Left lung (tissue), 14 donors: ENCODE measurements at places on chromosomes 7 and 10. TPM values are rescaled to one million over a fixed set of nuclear protein-coding genes. Genes with fewer than 3 reads are reported as not detected.

TFEC gene
- polyA plus RNA-seq: 1.2 TPM

SUV39H2 gene
- 17.4 TPM for polyA plus RNA-seq

WNT2 gene
- polyA plus RNA-seq: 154 TPM

CRHR2 gene
- 0.28 TPM for polyA plus RNA-seq

PDZD7 gene
- 0.48 TPM for polyA plus RNA-seq

CAMK2G gene
- 44.5 TPM for polyA plus RNA-seq

CHN2 gene
- 3.8 TPM for polyA plus RNA-seq

GRCh38 chr10:24664991-24665390 is 58.7 kb downstream of the ARHGAP21 start:
- H3K4me3 ChIP-seq: no peak overlapping the region
- peaks cover 6% of the 10 kb centered on the region for H3K36me3 ChIP-seq
- DNase-seq: no peak
- no peaks in the 10 kb centered on the region for H3K27me3 ChIP-seq
- H3K27ac ChIP-seq: no peak overlapping the region

GRCh38 chr7:75896803-75897327 is 18.0 kb downstream of the RHBDD2 start:
- DNase-seq: no peak
- H3K27ac ChIP-seq: no peak overlapping the region
- H3K4me1 ChIP-seq: peaks cover 11% of the 10 kb centered on the region
- H3K36me3 ChIP-seq: no peaks in the 10 kb centered on the region
- no peak overlapping the region for H3K4me3 ChIP-seq
- no peaks in the 10 kb centered on the region for H3K27me3 ChIP-seq

DNA sequence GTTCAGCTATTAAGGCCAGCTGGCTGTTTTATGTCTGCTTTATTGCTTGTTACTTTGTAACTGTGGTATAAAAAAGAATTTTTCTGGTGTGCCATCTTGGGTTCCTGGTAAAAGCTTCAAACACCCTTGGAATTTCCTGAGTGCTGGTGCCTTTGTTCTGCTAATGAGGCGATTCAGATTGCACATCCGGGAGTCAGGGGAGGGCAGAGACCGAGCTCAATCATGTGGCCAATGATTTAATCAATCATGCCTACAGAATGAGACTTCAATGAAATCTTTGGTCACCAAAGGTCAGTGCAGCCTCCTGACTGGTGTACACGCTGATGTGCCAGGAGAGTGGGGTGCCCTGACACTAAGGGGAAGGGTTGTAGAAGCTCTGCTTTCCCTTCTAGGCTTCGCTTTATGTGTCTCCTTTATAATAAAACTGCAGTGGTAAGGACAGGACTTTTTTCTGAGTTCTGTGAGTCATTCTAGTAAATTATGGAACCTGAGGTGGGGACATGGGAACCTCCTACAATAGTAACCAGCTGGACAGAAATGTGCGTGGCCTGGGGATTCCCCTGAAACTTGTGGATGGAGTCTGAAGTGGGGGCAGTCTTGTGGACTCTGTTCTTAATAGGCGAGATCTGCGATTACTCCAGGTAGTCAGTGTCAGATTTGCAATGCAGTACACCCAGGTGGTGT is 69.4 kb upstream of the OGDHL start:
- no peak overlapping the region for H3K27ac ChIP-seq
- H3K4me1 ChIP-seq: no peaks in the 10 kb centered on the region
- H3K36me3 ChIP-seq: no peaks in the 10 kb centered on the region

- H3K36me3 ChIP-seq: no peaks in the 10 kb centered on the region
- H3K27me3 ChIP-seq: no peaks in the 10 kb centered on the region
- peak; percentile 49 for DNase-seq
- peaks cover 47% of the 10 kb centered on the region for H3K4me1 ChIP-seq
- peak within 1 kb of the TSS; percentile 72 for H3K27ac ChIP-seq
Measured at GRCh38 chr7:149773446-149774236, at the start of gene ZNF467. TSS of gene ZNF467 (minus strand) at chr7:149773588. CDS start at chr7:149771032, 2,556 bp downstream.

DNA sequence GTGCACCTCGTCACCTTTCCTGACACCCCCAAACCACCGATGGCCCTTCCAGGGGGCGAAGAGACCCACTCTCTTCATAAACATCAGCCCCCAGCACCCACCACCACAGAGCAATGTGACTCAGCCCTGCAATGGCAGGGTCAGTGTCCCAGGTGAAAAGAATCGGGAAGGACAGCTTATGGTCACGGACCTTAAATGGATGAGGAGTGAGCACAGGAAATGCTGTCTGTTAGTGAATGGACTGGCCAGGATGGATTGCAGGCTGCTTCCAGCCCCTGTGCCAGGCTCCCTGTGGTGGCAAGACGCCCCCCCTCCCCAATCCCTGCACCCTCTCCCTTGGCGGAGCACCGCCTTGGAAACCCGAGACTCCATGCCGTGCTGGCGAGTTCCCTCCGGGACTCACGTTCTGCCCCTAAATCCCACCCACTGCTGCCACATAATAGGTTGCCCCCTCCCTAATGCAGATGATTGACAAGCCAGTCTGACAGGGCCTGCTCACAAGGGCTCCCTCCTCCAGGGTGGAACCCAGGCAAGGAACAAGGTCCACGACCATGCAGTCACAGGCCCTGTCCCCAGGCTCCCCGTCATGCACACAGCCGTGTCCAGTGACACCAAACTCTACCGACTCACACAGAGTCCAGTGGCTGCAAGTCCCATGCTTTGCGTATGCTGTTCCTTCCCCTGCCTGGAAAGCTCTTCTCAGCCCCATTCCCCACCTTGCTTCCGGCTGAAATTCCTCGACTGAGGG is 7.3 kb downstream of the ASB13 start:
- H3K4me3 ChIP-seq: no peak overlapping the region
- no peak for DNase-seq
- H3K27me3 ChIP-seq: no peaks in the 10 kb centered on the region
- H3K27ac ChIP-seq: no peak overlapping the region

GRCh38 chr7:93821463-93821862 is 69.1 kb downstream of the TFPI2 start:
- no peak for DNase-seq
- H3K36me3 ChIP-seq: no peaks in the 10 kb centered on the region
- no peak overlapping the region for H3K4me3 ChIP-seq

DNA sequence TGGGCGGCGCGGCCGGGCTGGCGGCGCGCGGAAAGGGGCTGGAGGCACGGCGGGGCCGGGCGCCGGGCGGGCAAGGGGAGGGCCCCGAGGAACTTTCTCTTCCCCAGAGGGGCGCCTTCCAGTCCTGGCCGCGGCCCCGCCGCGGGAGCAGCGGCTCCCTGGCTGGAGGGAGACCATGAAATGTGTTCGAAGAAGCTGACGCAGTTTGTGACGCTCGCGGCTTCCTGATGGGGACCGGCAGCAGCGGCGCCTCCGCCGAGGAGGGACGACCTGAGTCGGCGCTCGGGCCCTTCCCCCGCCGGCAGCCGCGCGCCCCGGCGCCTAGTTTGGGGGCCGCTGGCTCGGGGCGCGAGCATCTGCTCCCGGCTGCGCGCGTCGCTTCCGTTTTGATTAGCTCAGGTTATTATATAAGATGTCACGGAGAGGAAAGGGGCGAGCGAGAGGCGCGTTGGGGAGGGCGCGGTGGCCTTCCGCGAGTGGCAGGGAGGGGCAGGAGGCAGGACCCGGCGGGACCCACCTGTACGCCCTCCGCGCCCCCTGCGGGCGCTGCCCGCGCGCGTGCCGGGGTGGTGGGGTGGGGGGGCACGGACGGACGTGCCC is 57.1 kb upstream of the PCGF5 start:
- H3K4me3 ChIP-seq: peak overlapping the region; percentile 74
- H3K4me1 ChIP-seq: no peaks in the 10 kb centered on the region
- no peaks in the 10 kb centered on the region for H3K36me3 ChIP-seq
- DNase-seq: peak; percentile 61

DNA sequence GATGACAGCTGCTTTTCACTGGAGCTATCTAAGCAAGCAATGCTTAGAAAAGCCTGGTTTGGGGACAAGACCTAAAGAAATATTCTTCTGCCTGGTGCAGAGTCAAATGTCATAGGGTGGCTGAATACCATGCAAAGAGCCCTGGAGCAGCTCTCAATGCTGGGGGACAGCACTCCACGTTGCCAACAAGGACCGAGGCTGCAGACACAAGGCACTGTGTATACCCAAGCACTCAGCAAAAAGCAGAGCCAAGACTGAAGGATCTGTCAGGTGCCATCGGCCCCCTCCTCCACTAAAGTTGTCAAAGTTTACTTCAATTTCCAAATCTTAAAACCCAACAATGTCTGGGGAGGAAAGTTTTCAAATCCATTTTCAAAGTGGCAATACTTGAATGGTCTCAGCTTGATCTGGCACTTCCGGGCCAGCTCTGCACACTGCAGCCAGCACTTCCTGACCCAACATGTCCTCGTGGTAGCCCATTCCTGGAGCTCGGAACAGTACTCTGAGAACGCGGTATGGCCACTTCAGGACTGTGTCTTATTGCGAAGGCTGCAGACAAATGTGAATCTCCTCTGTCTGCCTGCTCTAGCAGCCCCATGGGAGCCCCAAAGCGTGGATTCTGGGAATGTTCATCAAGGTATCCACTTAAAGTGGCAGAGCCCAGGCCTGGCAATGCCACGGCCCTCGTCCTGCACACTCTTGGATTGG is 191.8 kb downstream of the TNS3 start:
- H3K27me3 ChIP-seq: no peaks in the 10 kb centered on the region
- peaks cover 82% of the 10 kb centered on the region for H3K36me3 ChIP-seq
- H3K4me3 ChIP-seq: no peak overlapping the region
- no peak for DNase-seq
- H3K27ac ChIP-seq: no peak overlapping the region
- H3K4me1 ChIP-seq: no peaks in the 10 kb centered on the region

GRCh38 chr10:47425813-47426419 is 41.8 kb upstream of the ZNF488 start:
- no peak overlapping the region for H3K27ac ChIP-seq
- H3K4me3 ChIP-seq: no peak overlapping the region
- H3K4me1 ChIP-seq: no peaks in the 10 kb centered on the region

- peaks cover 5% of the 10 kb centered on the region for H3K4me1 ChIP-seq
- DNase-seq: peak; percentile 61
- peak within 1 kb of the TSS; percentile 19 for H3K4me3 ChIP-seq
- H3K27me3 ChIP-seq: peaks cover 9% of the 10 kb centered on the region
- H3K27ac ChIP-seq: no peak within 1 kb of the TSS
- H3K36me3 ChIP-seq: no peaks in the 10 kb centered on the region
Measured at GRCh38 chr10:127196282-127197153, at the start of gene INSYN2A. TSS of gene INSYN2A (minus strand) at chr10:127196591. CDS start at chr10:127176395, 20,196 bp downstream.

- H3K27ac ChIP-seq: no peak overlapping the region
- H3K36me3 ChIP-seq: no peaks in the 10 kb centered on the region
- H3K27me3 ChIP-seq: no peaks in the 10 kb centered on the region
- peaks cover 2% of the 10 kb centered on the region for H3K4me1 ChIP-seq
- DNase-seq: no peak
Measured at GRCh38 chr10:74983383-74983782, 128.1 kb upstream of the SAMD8 start.

DNA sequence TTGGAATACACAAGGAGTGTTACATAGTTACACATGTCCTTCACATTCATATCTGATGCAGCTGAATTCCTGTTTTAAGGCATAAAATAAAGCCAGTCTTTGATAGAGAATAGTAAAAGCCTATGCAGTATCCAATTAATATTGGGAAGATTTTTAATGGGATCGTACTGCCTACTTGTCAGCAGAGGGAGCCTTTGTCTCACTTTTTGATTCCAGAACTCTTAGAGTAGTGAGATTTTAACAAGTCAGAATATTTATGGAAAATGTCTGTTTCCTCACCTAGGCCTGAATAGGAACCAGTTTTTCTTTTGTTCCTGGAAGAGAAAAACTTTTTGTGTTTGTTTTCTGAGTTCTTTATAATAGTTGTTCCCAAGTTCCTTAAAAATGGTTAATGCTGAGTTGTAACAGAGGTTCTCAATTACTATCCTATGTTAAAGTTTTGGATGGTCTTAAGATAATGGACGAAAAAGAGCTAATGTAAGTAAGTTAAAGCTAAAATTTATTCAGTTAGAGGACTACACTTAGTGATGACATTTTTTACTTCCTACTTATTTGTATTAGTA is 114.0 kb downstream of the BBS9 start:
- H3K27ac ChIP-seq: no peak overlapping the region
- no peaks in the 10 kb centered on the region for H3K36me3 ChIP-seq
- H3K4me1 ChIP-seq: no peaks in the 10 kb centered on the region
- no peaks in the 10 kb centered on the region for H3K27me3 ChIP-seq

DNA sequence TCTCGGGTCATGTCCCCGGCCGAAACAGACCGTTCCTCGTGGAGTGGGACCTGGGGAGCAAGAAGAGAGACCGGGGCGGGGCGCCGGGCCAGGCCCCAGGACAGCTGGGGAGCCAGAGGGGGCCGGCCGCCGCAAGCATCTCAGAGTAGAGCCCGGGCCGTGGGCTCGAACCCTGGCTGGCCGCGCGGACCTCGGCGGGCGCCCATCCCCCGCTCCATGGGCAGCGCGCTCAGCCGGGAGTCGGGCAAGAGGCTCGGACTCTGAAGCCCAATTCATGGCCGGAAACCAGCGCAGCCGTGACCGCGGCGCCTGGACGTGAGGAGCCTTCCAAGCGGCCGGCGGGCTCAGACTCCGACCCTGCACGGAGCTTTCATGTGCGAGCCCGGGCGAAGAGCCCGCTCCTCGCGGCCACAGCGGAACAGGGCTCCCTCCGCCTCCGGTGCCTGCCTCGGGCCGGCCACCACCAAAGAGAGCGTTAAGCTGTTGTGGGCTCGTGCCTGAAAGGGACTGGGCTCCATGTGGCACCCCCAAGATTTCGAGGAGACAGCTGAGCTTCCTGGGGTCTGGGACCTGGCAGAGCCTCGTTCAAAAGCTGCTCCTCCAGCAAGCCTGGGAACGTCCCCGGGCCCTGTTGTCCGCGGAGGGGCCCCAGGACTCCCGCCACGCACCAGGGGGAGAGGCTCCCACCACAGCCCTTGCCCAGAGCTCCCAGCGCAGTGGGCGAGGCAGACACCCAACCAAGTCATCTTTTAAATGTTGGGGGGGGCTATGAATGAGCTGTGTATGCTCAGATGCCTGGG is 757 bp upstream of the GRID1 start:
- no peak overlapping the region for H3K27ac ChIP-seq
- peak; percentile 33 for DNase-seq
- peaks cover 8% of the 10 kb centered on the region for H3K4me1 ChIP-seq
- peaks cover 100% of the 10 kb centered on the region for H3K27me3 ChIP-seq

DNA sequence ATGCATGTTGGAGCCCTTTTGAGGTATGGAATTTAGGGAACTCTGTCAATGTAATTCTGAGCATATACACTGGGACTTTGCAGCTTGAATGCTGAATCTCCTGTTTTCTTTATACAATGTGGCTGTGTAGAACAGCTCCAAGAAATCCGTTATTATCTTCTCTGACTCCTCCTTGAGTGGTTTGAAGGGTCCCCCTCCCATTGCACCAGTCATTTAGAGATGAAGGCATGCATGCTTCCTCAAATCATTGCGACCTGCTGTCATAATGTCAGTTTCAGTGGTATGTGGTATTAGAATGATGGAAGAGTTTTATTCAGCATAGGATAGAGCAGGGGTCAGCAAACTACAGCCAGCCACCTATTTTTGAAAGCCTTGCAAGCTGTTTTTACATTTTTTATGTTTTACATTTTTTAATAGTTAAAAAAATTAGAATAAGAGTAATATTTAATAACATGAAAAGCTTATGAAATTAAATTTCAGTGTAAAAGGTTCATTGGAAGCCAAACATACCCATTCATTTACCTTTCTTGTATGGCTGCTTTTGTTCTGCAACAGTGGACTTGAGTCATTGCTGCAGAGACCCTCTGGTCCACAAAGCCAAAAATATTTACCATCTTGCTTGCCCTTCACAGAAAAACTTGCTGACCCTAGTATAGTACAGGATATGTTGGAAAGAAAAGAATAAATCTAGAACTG is 8.1 kb downstream of the STK17A start:
- no peaks in the 10 kb centered on the region for H3K27me3 ChIP-seq
- no peaks in the 10 kb centered on the region for H3K36me3 ChIP-seq

- no peaks in the 10 kb centered on the region for H3K4me1 ChIP-seq
- no peak overlapping the region for H3K4me3 ChIP-seq
- H3K27ac ChIP-seq: no peak overlapping the region
- H3K27me3 ChIP-seq: no peaks in the 10 kb centered on the region
Measured at GRCh38 chr7:137165241-137165640, 178.3 kb downstream of the PTN start.
